ENCODE measurements at places on chromosomes 16 and 17. TPM values are rescaled to one million over a fixed set of nuclear protein-coding genes. Genes with fewer than 3 reads are reported as not detected.

Gene PRSS21
- 0.27 TPM for total RNA-seq

Gene ARL5C
- total RNA-seq: not detected

Gene ITGB4
- 117 TPM for total RNA-seq

Gene BRD7
- 60.5 TPM for total RNA-seq

Gene NHERF2
- total RNA-seq: 66.9 TPM

Gene COG8
- total RNA-seq: 29.0 TPM

Gene E4F1
- total RNA-seq: 25.1 TPM

Gene WIPI1
- total RNA-seq: 12.9 TPM

Gene SEPTIN12
- total RNA-seq: not detected

Gene PABPN1L
- not detected for total RNA-seq

Gene CLEC19A
- total RNA-seq: 0.08 TPM

Gene ASPA
- total RNA-seq: not detected

Gene KRTAP4-5
- not detected for total RNA-seq

Gene SLC12A3
- total RNA-seq: not detected

Gene AKAP1
- 53.0 TPM for total RNA-seq

Gene TSPAN10
- total RNA-seq: 5.4 TPM

Gene ST6GALNAC2
- 0.39 TPM for total RNA-seq

Gene BEAN1
- 5.3 TPM for total RNA-seq

Gene DNAH3
- total RNA-seq: 0.15 TPM

Gene VAC14
- total RNA-seq: 35.4 TPM

Gene NDRG4
- 28.7 TPM for total RNA-seq

Gene TP53TG3C
- not detected for total RNA-seq

Gene PARD6A
- 2.5 TPM for total RNA-seq

Gene GAS2L2
- total RNA-seq: 0.08 TPM

Gene GNGT2
- 0.71 TPM for total RNA-seq

Gene CYB561
- total RNA-seq: 36.7 TPM

Gene ZDHHC7
- total RNA-seq: 80.7 TPM

Gene TBX21
- total RNA-seq: 0.25 TPM

Gene RNF40
- 73.7 TPM for total RNA-seq

Gene TP53TG3
- 0.49 TPM for total RNA-seq

Gene CD300E
- not detected for total RNA-seq

Gene CD300H
- total RNA-seq: not detected

Gene TIMP2
- 244 TPM for total RNA-seq

Gene CBLN1
- total RNA-seq: not detected

Gene ZNF75A
- total RNA-seq: 9.5 TPM

Gene NACA2
- not detected for total RNA-seq

Gene C1QL1
- 35.0 TPM for total RNA-seq

Gene KRTAP2-3
- not detected for total RNA-seq

Gene KRTAP17-1
- total RNA-seq: not detected

Gene MRM3
- total RNA-seq: 41.0 TPM

Gene IRX6
- not detected for total RNA-seq

Gene WSCD1
- 3.3 TPM for total RNA-seq

Gene ERN2
- total RNA-seq: not detected

Gene CHST4
- total RNA-seq: 0.13 TPM

Gene WFIKKN1
- 0.12 TPM for total RNA-seq

Gene TMED6
- not detected for total RNA-seq

Gene TBC1D3L
- 11.2 TPM for total RNA-seq
